Endodermal cell (in vitro differentiated cells): ENCODE measurements at places on chromosomes 11 and 22. TPM values are rescaled to one million over a fixed set of nuclear protein-coding genes. Genes with fewer than 3 reads are reported as not detected.
A peak's percentile ranks its signal among the peaks of the same experiment; 100 is the strongest.

DNA sequence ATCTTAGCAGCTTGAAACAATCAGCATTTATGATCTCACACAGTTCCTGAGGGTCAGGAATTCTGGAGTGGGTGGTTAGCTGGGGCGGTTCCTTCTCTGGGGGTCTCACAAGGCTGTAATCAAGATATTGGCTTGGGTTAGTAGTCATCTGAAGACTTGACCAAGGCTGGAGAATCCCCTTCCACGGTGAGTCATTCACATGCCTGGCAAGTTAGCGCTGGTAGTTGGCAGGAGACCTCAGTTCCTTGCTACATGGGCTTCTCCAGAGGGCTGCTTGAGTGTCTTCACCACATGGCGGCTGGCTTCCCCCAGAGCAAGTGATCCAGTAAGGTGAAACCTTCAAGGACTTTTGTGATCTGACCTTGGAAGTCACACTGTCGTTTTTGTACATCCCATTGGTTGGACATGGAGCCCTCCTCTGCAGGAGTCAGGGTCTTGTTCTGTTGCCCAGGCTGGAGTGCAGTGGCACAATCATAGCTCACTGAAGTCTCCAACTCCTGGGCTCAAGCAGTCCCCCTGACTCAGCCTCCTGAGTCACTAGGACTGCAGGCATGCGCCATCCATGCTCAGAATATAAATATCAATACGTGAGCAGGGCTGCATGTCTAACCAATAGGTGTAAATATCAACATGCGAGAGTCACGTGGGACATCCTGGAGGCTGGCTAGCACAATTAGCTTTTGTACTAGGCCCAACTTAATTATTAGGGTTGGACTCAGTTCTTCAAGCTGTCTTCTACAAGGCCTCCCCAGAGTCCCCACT, 7.2 kb upstream of the NIPSNAP1 start:
- no peak for DNase-seq
- no peak overlapping the region for H3K27ac ChIP-seq
- H3K36me3 ChIP-seq: no peaks in the 10 kb centered on the region
- no peaks in the 10 kb centered on the region for H3K27me3 ChIP-seq
- no peak overlapping the region for H3K4me3 ChIP-seq

DNA sequence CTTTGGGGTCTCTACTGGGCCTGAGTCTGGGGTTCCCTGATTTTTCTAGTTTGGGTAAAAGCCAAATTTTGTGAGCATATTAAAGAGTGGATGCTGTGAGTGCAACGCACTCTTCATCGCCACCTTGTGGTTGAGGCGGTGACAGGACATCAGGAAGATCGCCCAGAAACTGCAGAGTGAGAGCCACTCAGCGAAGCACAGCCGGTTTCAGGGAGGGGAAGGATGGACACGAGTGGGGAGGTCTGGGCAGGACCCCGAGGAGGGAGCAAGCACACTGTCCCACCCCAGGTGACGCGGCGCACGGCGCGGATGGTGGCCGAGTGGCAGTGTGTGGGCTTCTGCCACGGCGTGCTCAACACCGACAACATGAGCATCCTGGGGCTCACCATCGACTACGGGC, 9.1 kb downstream of the SELENOO start:
- no peaks in the 10 kb centered on the region for H3K27me3 ChIP-seq
- no peaks in the 10 kb centered on the region for H3K4me1 ChIP-seq

GRCh38 chr11:129034001-129034400, 91.3 kb upstream of the TP53AIP1 start:
- H3K4me1 ChIP-seq: no peaks in the 10 kb centered on the region
- H3K36me3 ChIP-seq: peaks cover 21% of the 10 kb centered on the region
- H3K27ac ChIP-seq: no peak overlapping the region
- H3K4me3 ChIP-seq: no peak overlapping the region

GNAZ gene
- 12.1 and 16.7 TPM in 2 replicates for total RNA-seq

- H3K36me3 ChIP-seq: no peaks in the 10 kb centered on the region
- no peak overlapping the region for H3K27ac ChIP-seq
- H3K4me1 ChIP-seq: no peaks in the 10 kb centered on the region
- H3K4me3 ChIP-seq: no peak overlapping the region
Observed at GRCh38 chr11:24324211-24324610, 172.6 kb upstream of the LUZP2 start.

GRCh38 chr11:128431931-128432330, 155.4 kb downstream of the ETS1 start:
- H3K27me3 ChIP-seq: no peaks in the 10 kb centered on the region
- H3K36me3 ChIP-seq: no peaks in the 10 kb centered on the region
- no peak for DNase-seq

DNA sequence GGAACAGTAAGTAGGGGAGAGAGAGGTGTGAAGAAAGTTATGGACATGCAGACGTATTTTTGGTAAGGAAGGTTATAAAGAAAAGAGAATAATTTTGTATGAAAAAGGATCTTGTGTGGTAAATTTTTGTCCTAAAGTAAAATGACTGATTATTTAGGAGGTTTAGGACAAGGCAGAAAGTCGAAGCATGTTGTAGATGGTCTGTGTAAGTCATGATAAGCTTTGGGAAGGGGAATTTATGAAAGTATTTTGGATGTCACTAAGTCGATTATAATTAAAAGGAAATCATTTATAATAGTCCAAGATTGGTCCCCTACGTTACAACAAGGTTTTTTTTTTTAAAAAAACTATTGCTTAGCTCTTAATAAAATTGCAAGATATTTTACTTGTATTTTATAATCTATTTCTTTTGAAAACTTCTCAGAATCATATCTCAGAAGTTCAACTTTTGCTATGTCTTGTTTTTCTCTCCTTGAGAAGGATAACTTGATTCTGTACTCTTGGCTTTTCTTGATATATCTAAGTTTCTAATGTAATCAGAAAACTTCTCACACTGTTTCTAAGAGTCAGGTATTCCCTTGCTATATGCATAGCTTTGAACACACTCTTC, 10.9 kb upstream of the CABP2 start:
- peak overlapping the region; percentile 49 for H3K4me3 ChIP-seq
- no peak for DNase-seq
- H3K4me1 ChIP-seq: no peaks in the 10 kb centered on the region
- no peak overlapping the region for H3K27ac ChIP-seq
- no peaks in the 10 kb centered on the region for H3K27me3 ChIP-seq
- no peaks in the 10 kb centered on the region for H3K36me3 ChIP-seq

PARVA gene
- 36.5 and 37.3 TPM in 2 replicates for total RNA-seq

SESN3 gene
- 21.1 to 34.9 TPM (median 33.6 TPM) in 3 replicates for total RNA-seq

GRCh38 chr22:45866126-45866645, 110.8 kb downstream of the WNT7B start:
- no peaks in the 10 kb centered on the region for H3K36me3 ChIP-seq
- H3K4me3 ChIP-seq: no peak overlapping the region
- no peaks in the 10 kb centered on the region for H3K4me1 ChIP-seq

DNA sequence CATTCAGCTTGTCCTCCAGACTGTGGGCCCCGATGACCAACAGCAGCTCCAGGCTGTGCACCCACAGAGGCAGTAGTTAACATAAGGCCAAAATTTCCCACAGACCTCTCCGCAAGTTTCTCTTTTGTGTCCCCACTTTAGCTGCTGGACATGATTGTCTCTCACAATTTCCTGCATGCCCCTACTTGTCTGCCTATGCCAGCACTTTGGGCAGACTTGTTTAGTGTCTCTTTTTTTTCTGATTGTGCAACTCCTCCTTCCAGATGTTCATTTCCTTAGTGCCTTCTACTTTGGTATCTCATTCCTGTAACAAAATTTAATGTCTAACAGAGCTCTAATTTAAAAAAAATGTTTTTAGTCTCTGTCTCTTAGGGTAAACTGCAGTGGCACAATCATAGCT, 23.8 kb upstream of the SCN3B start:
- H3K27ac ChIP-seq: no peak overlapping the region
- no peak overlapping the region for H3K4me3 ChIP-seq
- DNase-seq: no peak
- H3K36me3 ChIP-seq: no peaks in the 10 kb centered on the region
- no peaks in the 10 kb centered on the region for H3K27me3 ChIP-seq
- H3K4me1 ChIP-seq: no peaks in the 10 kb centered on the region

DNA sequence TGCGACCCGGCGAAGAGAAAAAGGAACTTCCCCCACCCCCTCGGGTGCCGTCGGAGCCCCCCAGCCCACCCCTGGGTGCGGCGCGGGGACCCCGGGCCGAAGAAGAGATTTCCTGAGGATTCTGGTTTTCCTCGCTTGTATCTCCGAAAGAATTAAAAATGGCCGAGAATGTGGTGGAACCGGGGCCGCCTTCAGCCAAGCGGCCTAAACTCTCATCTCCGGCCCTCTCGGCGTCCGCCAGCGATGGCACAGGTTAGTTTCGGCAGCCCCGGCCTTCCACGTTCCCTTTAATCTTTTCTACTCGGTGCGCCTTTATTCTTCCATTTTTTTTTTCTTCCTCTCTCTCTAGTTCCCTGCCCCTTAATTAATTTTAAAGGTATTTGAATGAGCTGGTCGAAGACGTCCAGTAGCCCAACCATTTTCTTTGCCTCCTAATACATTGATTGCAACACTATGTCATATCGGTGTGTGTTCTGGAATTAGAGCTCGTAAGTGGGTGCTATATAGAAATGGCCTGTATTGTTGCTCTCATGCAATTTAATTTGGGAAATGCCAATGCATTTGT, 537 bp downstream of the EP300 start:
- peak overlapping the region; percentile 87 for H3K27ac ChIP-seq
- no peaks in the 10 kb centered on the region for H3K27me3 ChIP-seq
- H3K4me3 ChIP-seq: peak overlapping the region; percentile 98
- H3K4me1 ChIP-seq: no peaks in the 10 kb centered on the region
- DNase-seq: peak; percentile 65

C11orf97 gene
- total RNA-seq: not detected in 3 replicates

- H3K4me1 ChIP-seq: no peaks in the 10 kb centered on the region
- no peak for DNase-seq
Observed at GRCh38 chr11:13717331-13717730, 48.9 kb downstream of the FAR1 start.
